ENCODE measurements at places on chromosomes 1 and 21.

DNA sequence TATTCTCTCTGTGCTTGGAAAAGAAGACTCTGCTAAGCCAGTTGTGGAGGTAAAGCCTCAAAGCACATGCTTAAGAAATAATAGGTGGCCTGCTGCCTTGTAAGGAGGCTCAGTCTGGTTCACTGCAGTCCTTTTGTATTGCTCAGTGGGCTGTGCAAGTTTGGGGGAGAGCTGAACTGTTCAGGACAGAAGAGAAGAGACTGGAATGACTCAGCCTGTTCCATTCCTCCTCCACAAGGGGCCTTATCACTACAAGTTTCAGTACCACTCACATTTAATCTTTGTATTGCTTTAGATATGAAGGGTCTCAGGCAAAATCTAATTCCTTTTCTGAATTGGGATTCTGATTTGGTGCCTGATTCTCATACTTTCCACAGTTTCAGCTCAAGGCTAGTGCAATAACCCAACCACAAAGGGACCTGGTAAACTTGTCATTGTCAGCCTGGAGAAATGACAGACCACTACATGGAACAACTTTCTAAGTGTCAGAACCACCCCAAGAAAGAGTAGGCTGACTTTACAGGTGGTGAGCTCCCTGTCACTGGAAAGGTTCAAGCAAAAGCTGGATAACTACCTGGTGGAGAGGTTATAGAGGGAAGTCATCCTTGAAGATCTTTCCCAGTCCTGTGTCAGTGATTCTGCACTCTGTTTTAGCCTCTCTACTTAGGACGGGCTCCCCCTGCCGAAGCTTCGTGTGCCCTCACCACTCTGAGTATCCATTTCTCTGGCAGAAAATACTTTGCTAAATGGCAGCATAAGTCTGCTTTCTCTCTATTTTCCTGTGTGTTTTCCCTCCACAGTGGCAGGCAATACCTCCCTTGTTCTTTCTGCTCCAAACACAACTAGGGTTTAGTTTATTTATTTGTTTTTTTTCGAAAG is 162.9 kb upstream of the GJB5 start:
- DNase-seq = no peak

- DNase-seq = no peak
Measured at GRCh38 chr1:4045397-4046010, 145.4 kb upstream of the C1orf174 start.

- DNase-seq = no peak
Measured at GRCh38 chr1:960363-961131, at the start of gene KLHL17. Gene KLHL17 (plus strand): TSS chr1:960584. CDS start chr1:960694, 110 bp downstream.

- no peak for DNase-seq
Measured at GRCh38 chr21:17818186-17819113, 706 bp downstream of the C21orf91 start.

GRCh38 chr21:45764792-45765191 is 121.3 kb downstream of the PCBP3 start:
- no peak for DNase-seq

DNA sequence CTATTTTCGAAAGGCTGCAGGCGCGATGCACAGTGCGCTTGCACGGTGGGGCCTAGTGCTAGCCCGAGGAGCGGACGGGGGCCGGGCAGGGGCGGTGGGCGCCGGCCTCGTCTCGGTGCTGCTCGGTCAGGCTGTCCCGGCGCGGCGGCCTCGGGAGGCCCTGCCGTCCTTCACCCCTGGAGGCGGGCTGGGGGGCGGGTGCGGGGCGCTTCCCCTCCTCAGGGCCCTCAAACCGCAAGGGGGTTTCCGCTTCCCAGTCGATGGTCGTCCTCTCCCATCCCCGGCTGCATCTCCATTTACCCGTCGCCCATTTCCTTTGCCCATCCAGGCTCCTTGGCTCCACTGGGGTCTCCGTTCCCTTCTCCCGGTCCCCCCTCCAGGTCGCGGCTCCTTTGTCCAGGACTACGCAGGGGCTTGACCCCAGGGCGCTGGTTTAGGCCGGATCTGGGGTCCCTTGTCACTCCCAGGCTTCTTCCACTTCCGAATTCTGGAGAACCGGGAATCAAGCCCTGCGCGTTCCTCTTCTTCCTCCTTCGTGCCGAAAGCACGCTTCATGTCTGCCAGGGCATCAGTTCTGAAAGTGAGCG is 196.3 kb upstream of the LMO4 start:
- DNase-seq = no peak

All from DMS 273 treated with DMSO at 0.1 percent for 48 hours (cell line).